ENCODE measurements at places on chromosomes 1 and 21. TPM values are rescaled to one million over a fixed set of nuclear protein-coding genes. Genes with fewer than 3 reads are reported as not detected.
A peak's percentile ranks its signal among the peaks of the same experiment; 100 is the strongest.

DNA sequence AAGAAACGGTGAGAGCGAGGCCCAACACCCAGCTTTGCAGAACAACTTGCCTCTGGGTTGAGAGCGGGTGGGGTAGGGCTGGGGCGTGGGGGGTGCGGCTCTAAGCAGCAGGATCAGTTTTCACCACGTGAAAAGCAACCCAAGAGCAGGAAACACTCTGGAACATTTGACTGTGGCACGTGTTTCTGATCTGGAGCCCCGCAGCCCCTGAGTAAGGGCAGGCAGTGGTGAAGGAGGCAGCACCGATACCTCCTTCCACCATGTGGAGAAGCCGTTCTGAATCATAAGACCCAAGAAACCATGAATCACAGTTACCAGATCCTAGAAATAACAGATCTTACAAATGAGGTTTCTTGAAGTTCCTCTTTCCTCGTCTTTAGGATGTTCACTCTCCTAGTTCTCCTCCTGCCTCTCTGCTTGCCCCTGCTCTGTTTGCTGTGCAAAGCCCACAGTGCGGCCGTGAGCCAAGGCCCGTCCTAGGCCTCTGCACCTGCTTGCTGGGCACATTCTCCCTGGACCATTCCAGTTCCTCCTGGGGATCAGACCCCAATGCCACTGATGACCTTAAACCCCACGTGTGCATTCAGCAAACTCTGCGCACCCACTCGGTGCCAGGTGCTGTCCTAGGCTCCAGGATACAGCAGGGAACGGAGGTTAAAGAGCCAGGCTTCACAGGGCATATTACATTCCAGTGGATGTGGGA lies 31.9 kb downstream of the SLC1A7 start:
- DNase-seq: no peak

DNA sequence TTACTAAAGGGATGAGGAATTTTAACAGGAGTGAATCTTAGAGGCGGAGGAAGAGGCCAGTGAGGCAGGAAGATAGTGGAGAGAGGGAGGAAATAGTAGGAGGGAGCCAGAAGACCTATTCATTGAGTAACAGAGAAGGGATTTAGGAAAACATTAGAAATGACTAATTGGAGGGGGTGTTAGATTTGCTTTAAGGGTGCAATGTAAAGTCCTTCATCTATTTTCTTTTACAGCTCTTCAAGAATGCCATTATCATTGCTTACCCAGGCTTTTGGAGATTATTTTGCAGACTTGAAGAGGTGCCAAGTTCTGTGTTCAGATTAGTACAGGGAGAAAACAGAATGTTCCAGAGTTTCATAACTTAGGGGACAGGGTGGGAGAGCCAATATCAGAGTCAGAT lies 33.8 kb downstream of the OR10J1 start:
- no peak for DNase-seq

GRCh38 chr1:63327417-63328054 lies 5.2 kb downstream of the FOXD3 start:
- peak; percentile 72 for DNase-seq

- DNase-seq: no peak
Measured at GRCh38 chr1:5098981-5099385, 444.6 kb downstream of the AJAP1 start.

GRCh38 chr1:28196330-28196729 lies 19.8 kb upstream of the PTAFR start:
- no peak for DNase-seq

GRCh38 chr21:45637883-45638282 lies 5.6 kb upstream of the PCBP3 start:
- DNase-seq: no peak

DNA sequence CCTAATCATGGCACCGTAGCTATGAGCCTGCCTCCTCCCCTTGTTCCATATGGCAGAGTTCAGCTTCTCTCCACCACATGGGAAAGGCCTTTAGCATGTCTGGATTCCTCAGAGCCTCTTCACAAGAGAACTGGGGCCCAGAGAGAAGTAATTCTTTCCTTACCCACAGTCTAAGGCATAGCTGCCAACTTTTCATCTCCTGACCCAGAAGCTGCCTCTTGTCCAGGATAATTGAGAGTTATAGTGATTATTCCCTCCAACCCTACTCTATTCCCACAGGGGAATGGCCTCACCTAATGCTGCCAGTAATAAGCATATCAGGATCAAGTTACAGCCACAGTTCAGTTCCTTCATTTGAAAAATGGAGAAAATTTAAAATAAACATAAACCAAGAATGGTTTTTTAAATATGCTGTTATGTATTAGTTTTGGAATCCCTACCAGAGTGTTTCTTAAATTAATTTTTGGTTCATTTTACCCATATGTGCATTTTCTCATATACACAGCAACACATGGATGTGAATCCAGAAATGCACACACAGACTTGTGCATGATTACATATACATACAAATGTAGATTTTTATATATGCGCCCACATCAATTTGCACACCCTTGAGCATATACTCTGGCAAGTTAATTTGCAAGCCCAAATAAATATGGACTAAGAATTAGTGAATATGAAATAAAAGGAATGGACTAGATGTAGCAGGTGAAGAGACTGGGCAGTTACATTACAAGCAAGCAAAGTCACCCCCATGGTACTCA lies 63.9 kb upstream of the WARS2 start:
- no peak for DNase-seq

DNA sequence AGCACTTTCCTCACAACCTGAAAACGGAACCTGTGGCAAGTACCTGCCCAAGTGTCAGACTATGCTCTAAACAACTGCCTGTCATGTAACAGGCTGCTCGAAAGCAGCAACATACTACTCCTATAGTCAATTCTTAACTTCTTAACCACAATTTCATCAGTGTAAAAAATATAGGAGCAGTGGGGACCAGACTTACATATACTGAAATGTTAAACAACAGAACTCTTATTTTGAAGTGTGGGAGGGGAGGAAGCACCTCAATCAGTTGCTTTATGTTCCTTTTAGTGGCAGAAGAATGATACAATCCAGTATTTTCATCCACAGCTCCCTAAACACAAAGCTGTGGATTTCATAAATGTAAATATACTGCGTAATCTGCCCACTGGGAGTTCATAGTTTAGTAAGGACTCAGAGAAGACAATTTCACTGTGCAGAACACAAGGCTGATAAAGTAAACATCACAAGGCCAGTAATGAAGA lies 44.2 kb downstream of the WLS start:
- no peak for DNase-seq

- DNase-seq: no peak
Measured at GRCh38 chr1:213569816-213570150, 418.0 kb upstream of the PROX1 start.

- DNase-seq: peak; percentile 75
Measured at GRCh38 chr1:156102633-156103511, 11.6 kb upstream of the LMNA start.

DNA sequence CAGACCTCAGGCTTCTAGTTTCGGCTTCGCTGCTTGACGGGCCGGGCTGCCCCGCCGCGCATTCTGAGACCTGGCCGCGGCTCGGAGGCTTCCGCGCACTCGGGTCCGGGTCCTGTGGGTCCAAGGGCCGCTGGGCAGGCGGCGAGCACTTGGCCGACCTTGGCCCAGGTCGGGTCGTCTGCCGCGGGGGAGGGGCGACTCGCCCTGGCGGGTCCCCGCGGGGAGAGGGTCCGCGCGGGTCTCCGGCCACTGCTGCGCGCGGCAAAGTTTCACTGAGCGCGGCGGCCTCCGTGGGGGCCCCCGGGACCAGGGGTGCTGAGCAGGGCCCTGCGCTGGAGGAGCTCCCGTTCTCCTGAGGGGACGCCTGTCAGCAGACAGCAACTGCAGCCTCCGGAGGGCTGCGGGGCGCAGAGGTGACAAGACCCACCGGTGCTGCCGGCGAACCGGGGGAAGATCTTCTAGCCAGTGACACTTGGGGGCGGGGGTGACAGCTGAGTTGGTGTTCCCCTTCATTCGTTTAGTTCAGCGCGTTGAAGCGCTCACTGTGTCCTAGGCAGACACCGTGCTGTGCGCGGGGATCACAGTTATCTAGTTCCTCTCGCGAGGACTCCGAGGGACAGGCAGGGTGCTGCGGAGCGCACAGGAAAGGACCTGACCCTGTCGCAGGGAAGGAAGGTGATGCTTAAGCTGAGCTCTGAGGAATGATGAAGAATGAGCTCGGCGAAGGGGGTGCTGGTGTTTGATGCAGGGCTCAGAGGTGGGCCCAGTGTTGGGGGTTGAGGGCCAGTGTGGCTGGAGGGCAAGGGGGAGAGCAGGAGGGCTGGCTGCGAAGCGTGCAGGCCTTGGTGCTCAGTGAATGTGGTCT lies 725 bp downstream of the MTFR1L start:
- peak; percentile 60 for DNase-seq

DNA sequence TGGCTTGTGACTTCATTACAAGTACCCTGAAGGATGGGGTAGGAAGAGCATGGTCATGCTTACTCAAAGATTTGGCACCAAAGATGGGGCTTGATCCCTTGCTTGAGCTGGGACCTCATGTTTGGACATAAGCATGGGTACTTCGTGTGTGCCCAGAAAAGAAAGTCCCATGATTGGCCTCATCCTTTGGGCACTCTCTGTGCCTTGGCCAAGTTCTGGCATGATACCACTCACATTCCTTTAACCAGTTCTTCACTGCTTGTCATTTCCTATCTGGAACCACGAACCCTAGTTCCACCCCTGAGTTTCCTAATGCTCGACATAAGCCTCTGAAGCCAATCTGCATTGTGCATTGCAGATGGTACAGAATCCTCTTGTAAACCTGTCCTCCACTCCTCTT lies 107.0 kb downstream of the NAV1 start:
- peak; percentile 49 for DNase-seq

GRCh38 chr1:53473463-53473862 lies 14.3 kb downstream of the DMRTB1 start:
- no peak for DNase-seq

DNA sequence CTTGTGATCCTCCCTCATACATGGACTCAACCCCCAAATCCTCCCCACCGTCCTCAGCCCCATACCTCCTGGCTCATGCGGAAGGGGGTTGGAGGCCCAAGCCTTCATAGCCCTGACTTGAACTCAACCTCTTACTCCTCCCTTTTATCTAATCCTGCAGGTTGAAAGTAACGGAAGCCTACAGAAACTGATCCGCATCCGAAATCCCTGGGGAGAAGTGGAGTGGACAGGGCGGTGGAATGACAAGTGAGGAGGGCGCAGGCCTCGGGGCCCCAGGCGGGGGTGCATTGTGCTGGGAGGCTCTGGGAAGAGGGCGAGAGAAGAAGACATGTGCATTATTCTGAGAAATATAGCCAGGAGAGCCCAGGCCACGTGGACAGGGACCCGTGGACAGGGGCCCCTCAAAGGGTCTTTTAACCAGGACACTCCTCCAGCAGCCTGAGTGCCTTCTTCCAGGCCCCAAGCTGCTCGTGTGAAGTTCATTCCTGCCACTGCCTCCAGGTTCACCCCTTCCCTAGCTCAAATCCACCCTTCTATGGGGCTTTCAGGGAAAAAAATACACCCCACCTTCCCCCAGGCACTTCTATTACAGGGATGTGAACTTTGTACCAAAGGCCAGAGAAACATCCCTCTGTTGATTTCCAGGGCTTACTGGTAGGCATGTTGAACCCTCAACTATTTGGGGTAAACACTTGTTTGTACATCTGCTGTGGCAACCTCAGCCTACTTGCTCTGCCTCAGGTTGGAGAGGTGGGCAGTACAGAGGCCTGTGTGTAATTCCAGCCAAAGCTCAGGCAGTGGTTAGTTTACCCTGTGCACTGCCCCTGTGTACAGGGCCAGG lies 38.6 kb downstream of the CAPN2 start:
- DNase-seq: no peak

GRCh38 chr1:200314085-200314750 lies 95.6 kb downstream of the ZNF281 start:
- no peak for DNase-seq

DNA sequence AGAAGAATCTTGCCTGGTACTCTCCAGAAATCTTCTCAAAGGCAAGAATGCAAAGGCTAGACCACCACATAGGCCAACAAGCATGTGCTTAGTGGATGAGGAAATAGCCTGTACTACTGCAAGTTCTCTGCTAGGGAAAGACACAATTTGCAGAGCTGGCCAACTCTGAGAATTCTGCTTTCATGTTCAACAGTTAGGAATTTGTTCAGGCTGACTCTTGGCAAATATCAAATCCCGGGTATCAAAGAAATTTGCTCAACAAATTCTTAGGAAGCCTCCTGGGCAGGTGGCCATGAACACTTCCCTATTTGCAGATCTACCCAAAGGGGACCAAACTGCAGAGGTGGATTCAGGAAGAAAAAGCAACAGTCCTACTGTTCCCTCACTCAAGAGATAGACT lies 15.0 kb upstream of the H3-3A start:
- peak; percentile 54 for DNase-seq

The GBP2 gene
- total RNA-seq: 2.2 TPM

The BTG2 gene
- total RNA-seq: 2.0 TPM

The TMEM125 gene
- not detected for total RNA-seq

The CELA2B gene
- not detected for total RNA-seq

The CNN3 gene
- 169 TPM for total RNA-seq

The LMX1A gene
- not detected for total RNA-seq

The KIF21B gene
- total RNA-seq: 0.33 TPM

The MXRA8 gene
- total RNA-seq: 316 TPM

The PDZK1 gene
- not detected for total RNA-seq

Measured in MG63 (cell line).